ENCODE measurements at places on chromosomes 2 and 18.

DNA sequence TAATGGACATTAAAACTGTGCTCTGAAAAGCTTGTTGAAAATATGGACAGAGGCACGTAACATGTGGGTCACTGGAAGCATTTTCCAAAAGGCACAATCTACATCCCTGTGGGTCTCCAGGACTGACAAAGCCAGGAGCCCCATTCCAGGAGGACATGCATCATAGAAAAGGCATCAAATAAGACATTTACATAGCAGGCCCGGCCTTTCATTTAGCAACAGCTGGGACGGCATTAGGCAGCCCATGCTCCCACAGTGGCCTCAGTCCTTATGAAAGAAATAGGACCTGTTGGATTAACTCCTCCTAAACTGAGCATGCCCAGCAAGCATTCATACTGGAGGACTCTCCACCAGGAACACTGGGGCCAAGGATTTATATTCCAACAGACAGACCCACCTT, 72.2 kb downstream of the TWIST2 start:
- no peak for DNase-seq

- no peak for DNase-seq
Observed at GRCh38 chr18:32891130-32891529, 118.3 kb upstream of the KLHL14 start.

- DNase-seq, result no peak
Observed at GRCh38 chr2:239871481-239872435, 153.4 kb downstream of the NDUFA10 start.

- no peak for DNase-seq
Observed at GRCh38 chr18:31596081-31596872, 4.6 kb downstream of the TTR start.

- no peak for DNase-seq
Observed at GRCh38 chr2:236177604-236177966, 9.4 kb upstream of the GBX2 start.

- DNase-seq, result no peak
Observed at GRCh38 chr2:54757500-54757899, 34.0 kb downstream of the EML6 start.

DNA sequence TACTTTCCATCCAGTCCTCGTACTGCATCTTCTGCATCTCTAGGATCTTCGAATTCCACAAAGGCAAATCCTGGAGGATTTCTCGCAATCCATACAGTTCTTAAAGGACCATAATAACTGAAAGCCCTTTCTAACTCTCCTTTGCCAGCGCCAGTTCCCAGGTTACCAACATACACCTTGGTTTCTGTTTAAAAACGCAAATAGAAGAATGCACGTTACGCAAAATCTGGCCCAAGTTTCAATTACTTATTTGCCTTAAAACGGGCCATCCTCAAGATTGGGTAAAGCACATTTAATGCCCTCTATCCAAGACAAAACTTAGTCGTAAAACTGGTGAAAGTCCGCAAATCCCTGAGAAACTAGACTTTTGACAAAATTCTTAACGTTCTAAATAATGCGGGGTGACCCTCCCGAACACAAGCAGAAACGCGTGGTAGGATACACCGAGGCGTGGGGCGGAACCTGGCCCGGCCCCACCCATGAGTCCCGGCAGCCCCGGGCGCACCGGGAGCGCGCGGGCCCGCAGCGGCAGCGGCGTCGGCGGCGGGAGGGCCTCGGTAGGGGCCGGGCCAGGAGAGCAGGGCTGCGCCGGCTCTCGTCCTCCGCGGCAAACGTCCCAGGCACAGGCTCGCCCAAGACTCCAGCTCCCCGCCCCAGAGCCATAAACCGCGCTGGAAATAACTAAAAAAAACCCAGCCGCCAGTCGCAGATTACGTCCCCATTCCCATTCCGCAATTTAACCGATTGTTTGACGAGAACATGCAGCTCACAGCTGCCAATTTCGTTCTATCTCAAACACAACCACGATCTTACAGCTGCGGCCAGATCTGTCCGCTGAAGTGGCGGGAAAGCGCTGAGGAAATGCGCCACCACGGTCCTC, 910 bp downstream of the SRSF7 start:
- DNase-seq, result peak; percentile 52

- DNase-seq, result no peak
Observed at GRCh38 chr18:59219672-59220163, at the start of gene GRP. GRP (plus strand) TSS chr18:59220158; CDS start chr18:59220266, 108 bp downstream.

GRCh38 chr18:76822506-76823160, at the start of gene ZNF236:
ZNF236 (plus strand) TSS chr18:76822557; CDS start chr18:76822608, 51 bp downstream.
- peak; percentile 66 for DNase-seq

GRCh38 chr2:62939735-62940491, 110.7 kb upstream of the OTX1 start:
- peak; percentile 65 for DNase-seq

GRCh38 chr2:227324642-227324994, 433 bp upstream of the MFF start:
- no peak for DNase-seq

DNA sequence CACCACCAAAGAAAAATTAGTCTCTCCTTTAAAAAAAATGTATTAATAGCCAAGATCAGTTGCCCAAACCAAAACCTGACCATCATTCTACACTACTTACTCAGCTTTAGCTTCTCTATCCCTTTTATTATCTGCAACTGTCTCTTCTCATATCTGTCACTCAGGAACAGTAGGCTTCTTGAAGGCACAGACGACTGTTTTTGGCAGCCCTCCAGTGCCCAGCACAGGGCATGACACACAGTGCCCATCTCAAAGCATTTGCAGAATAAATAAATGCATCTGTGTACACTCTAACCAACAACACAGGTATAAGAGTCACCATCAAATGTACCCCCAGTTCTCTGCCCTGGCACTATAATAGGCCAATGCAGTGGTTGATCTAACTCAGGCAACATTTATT, 117.2 kb downstream of the UXS1 start:
- DNase-seq, result no peak

DNA sequence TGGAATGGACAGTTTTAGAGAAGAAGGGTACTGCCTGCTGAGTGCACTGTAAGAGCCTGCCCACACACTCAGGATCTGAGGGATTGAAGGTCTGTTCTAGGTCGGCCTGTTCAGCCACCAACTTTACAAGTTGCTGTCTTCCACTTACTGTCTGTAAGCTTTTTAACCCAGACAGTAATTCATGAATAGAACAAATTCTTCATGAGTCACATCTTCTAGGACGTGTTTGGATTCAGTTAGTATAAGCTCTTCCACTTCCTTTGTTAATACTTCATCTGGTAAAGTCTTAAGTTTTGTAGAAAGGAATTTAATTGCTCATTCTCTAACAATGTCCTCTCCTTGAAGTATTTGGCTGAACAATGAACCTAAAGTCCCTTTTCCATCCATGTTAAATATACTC, 74.6 kb downstream of the PDE11A start:
- no peak for DNase-seq

GRCh38 chr2:47336259-47337238, 66.4 kb upstream of the MSH2 start:
- DNase-seq, result no peak

DNA sequence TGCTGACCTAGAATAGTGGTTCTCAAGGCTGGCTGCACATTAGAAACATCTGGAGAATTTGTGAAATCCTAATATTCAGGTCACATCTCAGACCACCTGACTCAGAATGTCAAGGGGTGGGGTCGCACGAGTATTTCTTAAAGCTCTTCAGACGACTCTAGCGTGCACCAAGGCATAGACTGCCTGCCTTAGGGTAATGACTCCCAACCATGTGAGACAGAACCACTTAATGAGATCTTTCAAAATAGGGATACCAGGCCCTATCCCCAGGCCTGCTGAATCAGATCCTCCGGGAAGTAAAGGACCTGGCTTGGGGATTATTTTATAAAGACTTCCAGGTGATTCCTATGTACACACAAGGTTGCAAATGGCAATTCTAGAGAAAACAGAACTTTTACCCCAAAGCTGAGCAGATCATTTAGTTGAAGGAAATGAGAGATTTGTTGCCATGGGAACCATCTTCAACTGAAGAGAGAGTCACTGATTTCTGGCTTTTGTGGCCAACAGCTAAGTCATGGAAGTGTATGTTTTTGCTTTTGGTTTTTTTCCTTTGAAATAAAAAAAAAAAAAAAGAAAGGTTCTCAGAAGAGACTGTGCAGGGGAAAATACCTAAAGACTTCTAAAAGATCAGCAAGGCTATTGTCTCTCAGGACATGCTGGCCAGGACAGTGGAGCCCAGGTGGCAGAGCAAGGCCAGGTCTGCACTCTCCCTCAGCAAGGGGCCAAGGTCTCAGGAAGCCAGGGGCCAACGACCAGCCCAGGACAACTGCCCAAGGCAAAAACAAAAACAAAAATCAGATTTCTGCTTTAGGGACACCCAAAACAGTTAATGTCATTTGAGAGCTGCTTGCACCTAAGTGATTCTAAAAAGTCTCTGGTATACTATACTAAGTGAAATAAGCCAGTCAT, 15.3 kb upstream of the LOXHD1 start:
- DNase-seq, result no peak

GRCh38 chr2:63053889-63054602, 3.4 kb downstream of the OTX1 start:
- DNase-seq, result no peak

DNA sequence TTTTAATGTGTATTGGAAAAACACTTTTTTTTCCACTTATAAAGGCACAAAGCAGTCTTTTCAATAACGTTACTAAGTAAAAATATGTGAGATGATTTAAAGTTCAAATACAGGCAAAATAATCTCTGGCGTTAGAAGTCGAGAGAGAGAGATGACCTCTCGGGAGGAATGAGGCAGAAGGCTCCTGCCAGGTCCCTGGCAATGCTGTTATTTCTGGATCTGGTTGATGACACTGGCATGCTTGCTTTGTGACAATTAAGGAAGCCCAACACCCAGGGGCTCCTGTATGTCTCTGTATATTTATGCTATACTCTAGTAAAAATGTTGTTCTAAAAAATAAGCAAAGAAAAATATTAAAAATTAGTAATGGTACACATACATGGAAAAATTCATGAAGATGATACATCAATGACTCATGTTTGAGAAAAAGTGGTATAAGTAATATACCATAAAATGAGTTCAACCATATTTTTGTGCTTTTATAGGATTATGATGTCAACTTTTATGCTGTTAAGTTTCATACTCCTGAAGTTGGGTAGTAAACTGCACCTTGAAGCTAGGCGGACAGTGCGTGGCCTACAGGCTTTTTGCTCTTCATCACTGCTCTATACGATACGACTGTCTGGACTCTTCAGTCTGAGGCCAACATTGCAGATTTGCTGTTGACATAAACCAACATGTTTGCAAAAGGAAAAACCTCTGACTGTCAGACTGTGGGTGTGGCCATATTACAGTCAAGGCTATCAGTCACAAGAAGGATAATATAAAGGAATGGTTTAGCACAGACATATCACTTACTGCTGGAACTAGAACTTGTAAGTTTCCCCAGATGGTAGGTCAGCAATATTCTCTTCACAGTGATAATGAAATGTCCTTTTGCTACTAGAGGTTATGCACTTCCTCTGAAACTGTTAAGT, 19.8 kb downstream of the VPS4B start:
- DNase-seq, result no peak

GRCh38 chr2:73290049-73290839, 3.1 kb downstream of the EGR4 start:
- DNase-seq, result peak; percentile 57

DNA sequence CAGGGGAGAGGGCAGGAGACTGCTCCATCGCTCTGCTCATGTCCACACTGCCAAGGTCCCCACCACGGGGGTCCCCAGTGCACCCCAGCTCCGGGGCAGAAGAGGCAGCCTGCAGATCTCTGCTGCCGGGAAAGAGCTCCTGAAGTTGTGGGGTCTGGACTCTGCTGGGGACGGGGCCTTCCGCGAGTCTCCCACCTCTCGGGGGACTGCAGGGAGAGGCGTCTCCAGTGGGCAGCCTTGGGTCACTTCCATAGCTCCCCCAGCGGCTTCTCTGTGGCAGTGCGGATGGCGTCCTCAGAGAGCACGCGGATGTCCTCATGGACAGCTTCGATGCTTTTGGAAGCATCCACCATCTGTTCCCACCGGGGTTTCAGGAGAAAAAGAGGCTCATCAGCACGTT, 10.7 kb downstream of the DTYMK start:
- no peak for DNase-seq

DNA sequence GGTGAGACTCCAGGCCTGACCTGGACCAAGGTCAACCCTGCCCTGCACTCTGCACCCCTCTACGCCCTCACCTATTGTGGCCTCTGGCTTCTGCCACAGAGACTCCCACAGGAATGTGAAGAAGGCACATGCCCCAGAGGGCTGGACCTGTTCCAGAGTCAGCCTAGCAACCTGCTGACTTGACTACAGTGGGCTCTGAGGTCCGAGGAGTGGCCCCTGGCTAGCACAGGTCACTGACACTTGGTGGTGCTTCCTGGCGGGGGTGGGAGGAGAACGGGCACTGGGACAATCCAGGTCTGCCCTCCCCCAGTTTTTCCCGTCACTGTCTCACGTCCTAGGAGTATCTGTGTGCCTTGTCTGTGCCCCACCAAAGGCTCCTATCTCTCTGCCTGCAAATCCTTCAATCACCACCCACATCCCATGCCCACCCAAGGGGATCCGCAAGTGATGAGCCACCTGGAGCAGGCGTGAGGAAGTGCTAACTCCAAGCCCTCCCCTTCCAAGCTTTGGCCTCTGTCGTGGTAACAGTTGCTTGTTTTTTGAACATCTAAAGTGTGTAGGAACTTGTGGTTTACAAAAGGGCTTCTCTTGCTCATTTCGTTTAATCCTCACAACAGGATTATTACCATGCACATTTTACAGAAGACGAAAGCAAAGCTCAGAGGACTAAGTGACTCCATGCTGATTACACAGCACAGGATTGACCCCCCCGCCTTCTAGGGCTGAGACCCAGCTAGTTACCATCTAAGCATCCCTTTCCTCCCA, 86.2 kb downstream of the MCFD2 start:
- DNase-seq, result no peak

DNA sequence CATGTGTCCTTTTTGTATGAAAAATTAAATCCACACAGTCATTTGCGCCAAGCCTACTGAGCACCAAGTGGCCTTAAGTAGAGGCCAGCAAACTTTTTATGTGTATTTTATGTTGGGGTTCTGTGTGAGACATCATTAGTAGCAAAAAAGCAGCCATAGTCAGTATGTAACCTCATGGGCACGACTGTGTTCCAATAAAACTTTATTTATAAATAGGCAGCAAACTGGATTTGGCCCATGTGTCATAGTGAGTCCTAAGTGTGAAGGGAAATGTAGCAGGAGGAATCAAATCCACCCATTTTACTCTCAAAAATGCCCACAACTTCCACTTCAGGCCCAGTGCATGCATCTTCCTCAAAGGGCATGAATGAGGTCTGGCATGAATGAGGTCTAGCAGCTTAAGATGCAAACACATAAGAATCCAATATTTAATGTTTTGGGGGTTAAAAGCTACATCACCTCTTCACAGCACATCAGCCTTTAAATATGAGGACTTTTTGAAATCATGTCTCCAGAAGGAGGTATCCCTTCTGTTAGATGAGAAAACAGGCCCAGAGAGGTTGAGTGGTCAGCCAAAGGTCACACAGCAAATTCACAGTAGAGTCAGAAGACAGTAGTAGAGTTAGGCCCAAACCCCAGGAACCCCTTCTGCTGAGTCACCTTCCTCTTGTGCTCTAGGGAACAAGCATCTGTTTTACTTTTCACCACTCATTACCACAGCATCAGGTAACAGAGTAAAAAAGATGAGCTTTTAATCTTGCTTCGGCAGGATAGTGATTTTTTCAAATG, 45.6 kb downstream of the MREG start:
- no peak for DNase-seq

Measured in MCF 10A (cell line).